ENCODE measurements at places on chromosomes 2 and 18. TPM values are rescaled to one million over a fixed set of nuclear protein-coding genes. Genes with fewer than 3 reads are reported as not detected.
A peak's percentile ranks its signal among the peaks of the same experiment; 100 is the strongest.

DNA sequence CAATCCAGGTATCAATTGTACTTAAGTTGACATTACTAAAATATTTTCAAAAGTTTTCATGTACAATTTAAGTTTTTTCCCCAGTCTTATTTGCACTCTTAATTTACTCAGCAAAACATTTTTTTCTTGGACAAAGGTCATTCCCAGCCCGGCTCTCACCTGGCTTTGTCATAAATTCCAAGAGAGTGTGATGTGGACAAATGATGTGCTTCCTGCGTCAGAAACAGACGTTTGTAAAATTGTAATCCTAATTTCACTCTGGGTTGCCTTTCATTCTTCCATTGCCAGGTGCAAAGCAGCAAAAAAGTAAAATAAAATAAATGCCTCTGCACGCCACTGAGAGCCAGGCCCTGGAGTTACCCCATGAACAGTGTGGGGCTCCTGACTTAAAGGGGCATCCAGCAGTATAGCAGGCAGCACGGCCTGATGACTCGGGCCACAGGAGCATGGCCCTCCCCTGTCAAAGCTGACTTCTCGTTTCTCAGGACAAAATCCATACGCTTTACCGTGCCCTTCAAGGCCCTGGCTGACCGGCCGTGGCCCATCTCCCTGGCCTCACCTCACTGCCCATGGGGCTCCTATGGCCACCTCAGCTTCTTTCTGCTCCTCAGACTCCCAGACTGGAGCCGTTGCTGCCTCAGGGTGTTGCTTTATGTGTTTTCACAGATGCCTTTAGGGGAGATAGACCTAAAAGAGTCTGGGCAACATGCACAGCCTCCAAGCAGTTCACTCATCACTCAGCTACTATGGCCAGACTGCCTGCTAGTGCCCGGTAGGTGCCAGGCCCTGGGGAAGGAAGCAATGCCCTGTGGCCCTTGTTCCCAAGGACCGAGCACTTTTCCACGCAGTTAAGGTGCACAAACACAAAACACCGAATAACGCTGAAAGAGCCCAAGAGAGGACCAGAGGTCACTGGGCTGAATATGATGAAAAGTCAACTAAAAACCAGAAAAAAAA lies 7.6 kb upstream of the TMEM185B start:
- no peaks in the 10 kb centered on the region for H3K27me3 ChIP-seq
- DNase-seq: no peak
- no peak overlapping the region for H3K4me3 ChIP-seq
- no peaks in the 10 kb centered on the region for H3K4me1 ChIP-seq
- H3K36me3 ChIP-seq: no peaks in the 10 kb centered on the region
- no peak overlapping the region for H3K27ac ChIP-seq

DNA sequence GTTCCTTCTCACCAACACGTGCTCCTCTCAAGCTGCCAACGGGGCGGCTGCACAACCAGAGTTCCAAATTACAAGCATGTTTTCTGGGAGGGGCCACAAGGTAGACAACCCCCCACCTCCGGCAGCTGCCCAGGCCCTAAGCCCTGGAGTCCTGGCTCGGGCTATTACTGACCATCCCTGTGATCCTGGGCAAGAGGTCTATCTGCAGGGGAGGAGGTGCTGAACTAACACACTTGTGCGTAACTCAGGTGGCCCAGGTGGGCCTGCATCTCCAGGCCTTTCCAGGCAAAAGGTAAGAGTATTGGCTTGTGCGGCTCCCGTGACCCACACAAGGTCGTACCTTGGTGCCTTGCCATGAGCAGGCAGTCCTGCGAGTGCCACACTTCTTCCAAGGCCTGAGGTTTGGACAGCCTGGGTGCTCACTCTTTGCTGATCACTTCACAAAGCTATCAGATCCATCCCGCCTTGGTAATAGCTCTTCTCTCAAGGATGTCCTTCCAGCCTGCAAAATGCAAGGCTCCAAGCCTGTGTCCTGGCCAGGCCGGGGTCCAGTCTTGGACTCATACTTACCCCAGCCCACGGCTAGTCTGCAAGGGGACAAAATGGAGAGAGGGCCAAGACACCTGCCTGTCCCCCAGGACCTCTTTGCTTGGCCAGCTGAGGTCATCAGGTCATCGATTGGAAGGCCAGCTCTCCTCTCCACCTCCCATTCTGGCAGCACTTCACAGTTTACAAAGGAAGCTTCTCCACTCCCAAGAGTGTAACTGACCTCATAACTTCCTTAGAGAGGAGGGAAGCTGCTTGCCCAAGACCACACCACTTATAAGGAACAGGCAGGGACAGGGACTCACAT lies 33.9 kb downstream of the ADRA2B start:
- H3K4me3 ChIP-seq: no peak overlapping the region
- H3K36me3 ChIP-seq: no peaks in the 10 kb centered on the region

DNA sequence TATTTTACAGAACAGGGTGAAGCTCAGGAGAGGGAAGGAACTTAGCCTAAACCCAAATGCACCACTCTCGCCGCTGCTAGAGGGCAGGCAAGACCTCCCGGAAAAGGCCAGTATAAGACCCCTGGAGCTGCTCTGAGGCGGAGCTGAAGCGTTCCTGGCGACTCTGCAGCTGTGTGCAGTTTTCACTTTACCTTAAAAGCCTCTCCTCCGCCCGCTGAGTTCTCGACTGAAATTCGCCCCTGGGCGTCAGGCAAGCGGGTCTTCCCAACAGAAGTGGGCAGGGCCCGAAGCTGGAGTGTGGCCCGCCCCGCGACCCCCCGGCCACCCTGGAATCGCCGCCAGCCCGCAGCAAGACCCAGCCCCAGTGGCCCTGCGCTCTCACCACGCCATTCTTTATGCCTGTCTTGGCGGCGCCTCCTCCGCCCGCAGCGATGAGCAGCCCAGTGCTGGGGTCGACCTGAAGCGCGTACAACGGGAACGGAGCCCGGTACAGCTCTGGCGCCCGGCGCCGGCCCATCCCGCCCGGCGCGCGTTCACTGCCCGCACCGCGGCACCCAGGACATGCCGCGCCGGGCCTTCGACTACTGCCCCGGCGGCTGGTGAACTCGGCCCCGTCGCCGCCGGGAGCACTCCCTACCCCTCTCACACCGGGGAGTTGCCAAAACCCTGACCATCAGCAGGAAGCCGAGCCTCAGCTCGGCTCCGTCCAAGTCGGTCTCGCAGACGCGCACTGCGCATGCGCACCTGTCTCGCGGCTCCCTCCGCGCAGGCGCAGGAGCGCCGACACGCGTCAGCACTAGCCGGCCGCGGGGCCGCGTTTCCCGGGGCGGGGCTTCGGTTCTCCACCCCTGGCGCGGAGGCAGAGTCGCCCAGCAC lies at the start of gene PREB:
Gene PREB (minus strand): TSS at position 732 of the 876 bp plus-strand sequence. CDS start 215 bp downstream, at position 517.
- H3K27me3 ChIP-seq: no peaks in the 10 kb centered on the region
- H3K4me1 ChIP-seq: peaks cover 10% of the 10 kb centered on the region
- peak within 1 kb of the TSS; percentile 97 for H3K4me3 ChIP-seq

DNA sequence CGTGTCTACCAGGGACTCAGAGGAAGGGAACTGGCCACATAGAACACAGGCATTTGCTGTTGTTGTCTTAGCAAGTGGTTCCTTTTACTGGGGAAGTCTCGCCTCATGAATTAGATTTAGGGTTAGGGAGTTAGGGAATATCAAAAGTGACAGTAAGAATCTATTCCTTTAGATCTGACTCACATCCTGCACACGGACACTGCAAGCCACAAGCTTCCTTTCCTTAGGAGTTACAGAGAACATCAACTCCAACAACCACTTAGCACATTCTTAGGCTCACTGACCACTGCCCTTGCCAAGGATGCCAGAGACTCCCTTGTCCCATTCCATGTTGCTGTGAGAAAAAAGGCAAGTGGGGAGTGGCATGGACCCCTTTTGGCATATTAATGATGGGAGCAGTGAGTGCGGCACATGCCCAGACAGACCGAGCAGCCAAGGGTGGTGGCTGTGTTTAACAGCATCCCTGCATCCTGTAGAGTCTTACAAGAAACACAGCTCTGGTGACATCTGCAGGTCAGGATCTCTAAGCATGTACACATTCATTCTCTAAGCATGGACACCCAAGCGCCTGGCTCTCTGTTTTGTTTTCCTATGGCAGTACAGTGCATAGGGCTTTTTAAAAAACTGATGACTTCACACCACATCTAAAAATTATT lies 745.6 kb upstream of the RAB6C start:
- no peak for DNase-seq
- no peaks in the 10 kb centered on the region for H3K27me3 ChIP-seq
- no peaks in the 10 kb centered on the region for H3K4me1 ChIP-seq

DNA sequence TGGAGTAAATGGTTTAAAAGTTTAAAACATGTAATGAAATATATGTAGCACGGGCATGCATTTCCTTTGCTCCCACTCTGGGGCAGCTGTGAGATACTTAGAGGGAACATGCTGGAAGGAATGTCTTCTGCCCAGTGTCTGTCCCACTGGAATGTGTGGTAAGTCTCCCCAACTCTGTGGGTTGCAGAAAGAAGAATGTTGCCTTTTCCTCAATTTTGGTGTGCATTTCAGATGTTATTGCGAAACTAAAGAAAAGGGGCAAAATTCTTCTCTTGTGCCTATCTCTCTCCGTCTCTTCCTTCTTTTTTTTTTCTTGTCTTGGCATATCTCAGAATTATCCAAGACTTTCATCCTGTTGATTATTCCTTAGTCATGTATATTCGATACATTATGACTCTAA lies 201.1 kb downstream of the SH3RF3 start:
- no peaks in the 10 kb centered on the region for H3K27me3 ChIP-seq
- no peaks in the 10 kb centered on the region for H3K36me3 ChIP-seq
- H3K4me3 ChIP-seq: no peak overlapping the region
- peaks cover 52% of the 10 kb centered on the region for H3K4me1 ChIP-seq
- DNase-seq: no peak

RGPD3 gene
- 0.02 TPM for polyA plus RNA-seq

SERPINB13 gene
- not detected for polyA plus RNA-seq
